Endothelial cell of umbilical vein (primary cell): ENCODE measurements at places on chromosomes 11 and 22. TPM values are rescaled to one million over a fixed set of nuclear protein-coding genes. Genes with fewer than 3 reads are reported as not detected.

The OR5AR1 gene
- total RNA-seq = not detected in 2 replicates

DNA sequence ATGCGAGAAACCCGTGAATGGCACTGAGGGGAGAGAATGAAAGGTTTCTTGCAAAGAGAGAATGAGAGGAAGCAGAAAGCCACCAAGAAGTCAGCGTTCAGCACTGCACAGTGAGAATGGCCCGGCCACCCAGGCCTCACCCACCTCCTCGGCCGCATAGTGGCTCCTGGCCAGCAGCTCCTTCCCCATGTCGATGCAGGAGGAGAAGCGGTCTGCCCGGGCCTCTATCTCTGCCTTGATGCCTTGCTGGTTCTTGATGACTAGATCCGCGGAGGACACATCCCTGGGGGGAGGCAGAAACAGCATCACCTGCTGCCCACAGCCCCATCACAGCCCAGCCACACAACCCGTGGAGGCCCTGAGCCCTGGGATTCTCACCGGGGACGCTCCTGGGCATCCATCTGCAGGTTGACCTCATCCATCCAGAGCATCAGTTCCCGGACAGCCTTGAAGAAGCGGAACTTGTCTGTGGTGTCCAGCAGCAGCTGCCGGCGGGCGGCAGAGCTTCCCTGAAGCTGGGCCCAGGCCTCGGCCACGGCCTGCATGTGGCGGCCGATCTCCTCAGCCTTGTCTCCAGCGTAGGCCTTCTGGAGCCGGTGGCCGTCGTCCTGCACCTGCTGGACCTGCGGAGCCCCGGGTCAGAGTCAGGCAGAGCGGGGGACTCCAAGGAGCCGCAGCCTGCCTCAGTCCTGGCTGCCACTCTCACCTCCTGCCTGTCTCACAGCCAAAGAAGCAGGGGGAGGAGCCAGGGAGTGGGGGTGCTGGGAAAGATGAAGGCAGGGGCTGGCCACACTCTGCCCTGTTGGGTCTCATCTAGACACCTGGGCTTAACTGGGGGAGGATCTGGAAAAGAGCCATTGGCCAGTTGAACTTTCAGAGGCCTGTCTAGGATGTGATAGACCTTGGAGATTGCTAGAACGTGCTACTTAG lies 12.2 kb upstream of the RBM4B start:
- DNase-seq = no peak

DNA sequence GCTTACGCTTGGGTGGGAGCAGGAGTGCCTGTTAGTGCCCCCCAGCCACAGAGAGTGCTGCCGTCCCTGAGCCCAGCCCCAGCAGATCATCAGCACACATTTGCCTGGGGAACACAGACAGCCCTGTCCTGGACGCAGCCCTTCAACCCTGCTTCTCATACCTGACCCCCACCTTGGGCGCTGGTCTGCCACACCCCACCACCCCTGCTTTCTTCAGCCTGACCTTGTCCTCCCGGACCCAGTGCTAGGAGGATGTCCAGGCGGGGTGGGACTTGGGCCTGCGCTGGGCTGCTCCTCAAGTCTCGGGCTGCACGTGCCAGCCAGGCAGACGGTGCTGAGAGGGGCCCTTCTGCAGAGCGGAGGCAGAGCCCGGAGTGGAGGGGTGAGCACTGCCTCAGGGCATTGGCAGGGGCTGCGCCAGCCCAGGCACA lies 119.2 kb downstream of the KCNQ1OT1 start:
- DNase-seq = no peak

DNA sequence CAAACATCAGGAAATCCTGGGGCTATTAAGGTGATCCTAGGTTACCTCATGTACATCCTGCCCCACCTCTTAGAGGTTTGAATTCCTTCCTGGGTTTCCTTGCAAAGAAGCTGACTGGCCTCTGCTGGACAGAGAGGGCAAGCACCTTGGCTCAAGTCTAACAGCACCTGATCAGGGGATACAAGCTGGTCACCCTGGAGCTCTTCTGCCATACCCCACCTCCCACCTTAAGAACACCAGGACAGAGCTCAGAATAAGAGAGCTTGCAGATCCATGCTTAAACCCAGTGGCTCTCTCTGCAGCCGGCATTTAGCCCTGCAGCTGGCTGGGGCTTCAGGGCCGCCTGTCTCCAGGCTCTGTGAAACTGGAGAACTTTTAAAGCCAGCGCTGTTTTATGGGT lies 386.6 kb upstream of the NARS2 start:
- DNase-seq = peak; percentile 29

The HOATZ gene
- total RNA-seq = not detected in 2 replicates

The OR10A2 gene
- total RNA-seq = not detected in 2 replicates

DNA sequence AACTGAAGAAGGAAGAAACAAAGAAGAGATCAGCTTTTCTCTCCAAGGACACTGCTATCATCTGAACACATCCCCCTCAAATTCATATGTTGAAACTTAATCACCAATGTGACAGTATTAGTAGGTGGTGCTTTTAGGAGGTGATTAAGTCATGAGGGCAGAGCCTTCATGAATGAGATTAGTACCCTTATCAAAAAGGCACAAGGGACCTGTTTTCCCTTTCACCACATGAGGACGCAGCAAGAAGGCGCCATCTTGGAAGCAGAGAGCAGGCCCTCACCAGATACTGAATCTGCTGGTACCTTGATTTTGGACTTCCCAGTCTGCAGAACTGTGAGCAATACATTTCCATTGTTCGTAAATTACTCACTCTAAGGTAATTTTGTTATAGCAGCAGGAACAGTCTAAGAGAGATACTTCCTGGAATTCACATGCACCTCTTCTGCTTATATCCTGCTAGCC lies 20.9 kb upstream of the CREB3L1 start:
- DNase-seq = no peak

The UBQLN3 gene
- total RNA-seq = not detected in 2 replicates

The TM7SF2 gene
- total RNA-seq = 11.6 and 16.2 TPM in 2 replicates
